ENCODE measurements at places on chromosomes 4 and X. TPM values are rescaled to one million over a fixed set of nuclear protein-coding genes. Genes with fewer than 3 reads are reported as not detected.

GPRASP1 gene
- 25.3 TPM for total RNA-seq

MSN gene
- total RNA-seq, result 192 TPM

MAGEA12 gene
- total RNA-seq, result not detected

SASH3 gene
- total RNA-seq, result 18.7 TPM

GALNTL6 gene
- total RNA-seq, result 0.39 TPM

HNRNPD gene
- 57.5 TPM for total RNA-seq

Data from adrenal gland (tissue), 19 donors.